ENCODE measurements at places on chromosomes 1 and 21.

DNA sequence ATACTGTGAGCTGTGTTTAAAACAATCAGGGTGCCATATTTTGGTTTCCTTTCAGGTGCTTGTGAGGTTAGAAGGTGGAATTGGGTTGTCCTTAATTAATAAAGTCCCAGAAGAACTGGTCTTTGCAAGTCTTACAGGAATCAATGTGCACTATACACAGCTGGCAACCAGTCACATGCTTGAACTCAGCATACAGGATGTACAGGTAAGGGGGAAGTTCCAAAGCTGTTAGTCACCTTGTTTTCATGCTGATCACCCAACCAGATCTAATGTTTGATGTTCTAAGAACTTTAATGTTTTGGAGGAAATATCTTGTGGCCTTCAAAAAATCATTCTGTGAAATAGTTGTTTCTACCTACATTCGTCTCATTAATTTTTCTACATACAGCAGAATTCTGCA is 156.3 kb downstream of the VPS13D start:
- DNase-seq, result peak; percentile 22

DNA sequence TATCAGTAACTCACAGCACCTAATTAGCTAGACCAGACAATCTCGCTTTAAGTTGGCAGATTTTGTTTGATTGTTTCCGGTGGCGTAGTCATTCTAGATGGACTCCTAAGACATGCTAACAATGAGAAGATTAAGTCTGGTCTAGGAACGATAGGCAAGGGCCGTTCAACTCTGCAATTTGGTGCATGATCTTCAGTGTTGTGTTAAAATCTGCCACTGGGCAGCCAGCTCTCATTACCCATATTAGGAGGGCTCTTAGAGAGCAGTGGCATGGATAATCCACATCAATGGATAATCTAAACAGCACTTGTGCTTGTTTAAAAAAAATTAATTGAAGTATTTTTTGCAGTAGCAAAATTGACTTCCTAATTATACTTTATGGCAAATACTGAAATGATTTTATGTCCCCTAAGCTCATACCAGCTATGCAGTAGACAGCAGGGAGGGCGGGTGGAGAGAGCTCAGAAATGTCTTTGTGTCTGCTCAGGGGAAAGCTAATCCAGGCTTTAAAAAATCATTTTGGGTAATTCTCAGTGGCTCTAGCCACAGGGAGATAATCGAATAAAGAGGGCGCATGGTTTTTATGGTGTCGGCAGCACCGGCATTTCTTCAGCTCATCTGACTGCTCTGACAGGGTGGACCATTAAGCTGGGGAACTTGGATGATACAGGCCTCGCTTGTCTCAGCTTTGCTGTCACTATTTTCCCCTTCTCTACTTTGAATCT is 48.5 kb upstream of the IKBKE start:
- DNase-seq, result no peak

DNA sequence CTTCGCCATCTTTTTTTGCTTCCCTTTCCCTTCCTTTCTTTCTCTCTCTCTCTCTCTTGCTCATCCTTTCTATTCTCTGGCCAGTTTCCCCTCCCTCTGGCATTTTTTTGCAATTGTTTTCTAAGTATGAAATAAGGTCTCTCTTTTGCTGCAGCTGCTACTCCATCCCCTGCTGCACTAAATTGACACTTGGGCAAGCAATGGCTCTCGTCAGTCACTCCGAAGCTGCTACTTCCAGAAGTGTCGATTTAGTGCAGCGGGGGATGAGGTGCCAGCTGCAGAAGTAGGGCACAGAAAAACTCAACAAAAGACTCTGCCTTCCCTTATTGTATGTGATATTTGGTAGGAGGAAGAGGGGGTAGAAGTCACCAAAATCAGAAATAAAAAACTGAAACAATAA is 642.3 kb downstream of the RWDD3 start:
- no peak for DNase-seq

DNA sequence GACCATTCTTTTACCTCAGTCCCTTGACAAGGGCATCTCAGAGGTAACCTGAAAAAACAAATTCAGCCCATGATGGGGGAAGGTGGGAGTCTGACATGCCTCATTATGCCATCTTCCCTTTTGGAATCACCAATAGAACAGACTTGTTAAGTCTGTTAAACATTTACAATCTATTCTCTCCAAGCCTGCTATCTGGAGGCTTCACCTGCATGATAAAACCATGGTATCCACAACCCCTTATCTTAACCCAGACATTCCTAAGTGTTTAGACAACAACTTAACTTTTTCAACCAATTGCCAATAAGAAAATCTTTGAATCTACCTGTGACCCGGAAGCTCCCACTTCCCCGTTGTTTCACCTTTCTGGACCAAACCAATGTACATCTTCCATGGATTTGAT is 233.0 kb upstream of the CACYBP start:
- DNase-seq, result no peak

DNA sequence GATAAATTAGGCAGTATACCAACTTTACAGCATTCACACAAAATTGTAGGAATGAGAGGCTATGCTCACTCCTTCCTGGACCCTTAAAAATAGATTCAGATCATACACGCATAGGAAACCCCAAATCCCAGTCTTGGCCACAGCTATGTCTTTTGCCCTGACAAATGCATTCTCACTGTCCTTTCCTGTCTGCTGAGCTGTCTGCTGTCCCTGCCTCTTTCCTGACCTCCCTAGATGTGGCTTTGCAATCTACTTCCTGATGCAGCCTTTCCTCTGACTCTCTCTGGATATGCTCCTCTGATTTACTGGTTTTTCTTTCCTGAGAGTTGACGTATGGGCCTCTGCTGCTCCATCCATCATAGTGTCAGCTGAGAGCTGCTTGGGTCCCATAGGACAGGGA is 59.8 kb upstream of the SLC35F3 start:
- DNase-seq, result no peak

GRCh38 chr1:172898866-172899265 is 151.9 kb downstream of the TNFSF18 start:
- no peak for DNase-seq

DNA sequence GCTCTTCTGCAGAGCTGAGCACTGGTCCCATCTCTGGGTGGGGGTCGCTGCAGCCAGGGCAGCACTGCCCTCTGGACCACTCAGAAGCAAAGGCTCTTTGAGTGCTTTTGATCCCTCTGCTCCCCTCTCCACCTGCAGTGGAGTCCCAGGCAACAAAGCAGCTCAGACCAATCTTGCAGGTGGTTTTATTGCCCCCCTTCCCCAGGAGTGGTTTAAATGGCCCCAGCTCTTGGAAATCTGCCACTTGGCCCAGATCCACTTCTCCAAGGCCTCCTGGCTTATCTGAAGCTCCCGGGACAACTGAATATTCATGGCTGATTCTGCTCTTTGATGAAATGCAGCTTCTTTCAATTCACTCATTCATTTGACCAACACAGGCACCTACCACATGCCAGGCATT is 2.7 kb downstream of the STUM start:
- no peak for DNase-seq

- no peak for DNase-seq
These were observed 4.5 kb downstream of the COPA start for GRCh38 chr1:160338580-160338979.

- DNase-seq, result no peak
These were observed 6.8 kb downstream of the ETV3L start for GRCh38 chr1:157092831-157093230.
